ENCODE measurements at places on chromosomes 4 and X.
A peak's percentile ranks its signal among the peaks of the same experiment; 100 is the strongest.

GRCh38 chr4:102517753-102518152 lies 16.6 kb downstream of the NFKB1 start:
- DNase-seq, result no peak

DNA sequence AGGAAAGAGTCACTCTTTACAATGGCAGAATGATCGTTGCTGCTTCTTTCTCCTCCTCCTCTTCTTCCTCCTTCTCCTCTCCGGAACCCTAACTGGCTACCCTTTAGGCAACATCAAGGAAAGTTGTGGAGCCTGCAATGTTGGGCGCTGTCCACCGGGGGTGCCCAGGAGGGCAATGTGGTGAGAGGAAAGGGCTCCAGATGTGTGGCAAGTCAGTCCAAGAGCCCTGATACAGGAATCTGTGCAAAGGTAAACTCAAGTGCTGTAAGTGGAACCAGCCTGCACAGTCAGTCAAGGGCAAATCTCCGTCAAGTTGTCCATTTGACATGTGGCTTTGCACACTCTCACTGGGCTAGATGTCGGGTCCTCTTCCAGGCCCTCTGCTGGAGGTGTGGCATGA lies 2.8 kb downstream of the RTL5 start:
- DNase-seq, result peak; percentile 66

DNA sequence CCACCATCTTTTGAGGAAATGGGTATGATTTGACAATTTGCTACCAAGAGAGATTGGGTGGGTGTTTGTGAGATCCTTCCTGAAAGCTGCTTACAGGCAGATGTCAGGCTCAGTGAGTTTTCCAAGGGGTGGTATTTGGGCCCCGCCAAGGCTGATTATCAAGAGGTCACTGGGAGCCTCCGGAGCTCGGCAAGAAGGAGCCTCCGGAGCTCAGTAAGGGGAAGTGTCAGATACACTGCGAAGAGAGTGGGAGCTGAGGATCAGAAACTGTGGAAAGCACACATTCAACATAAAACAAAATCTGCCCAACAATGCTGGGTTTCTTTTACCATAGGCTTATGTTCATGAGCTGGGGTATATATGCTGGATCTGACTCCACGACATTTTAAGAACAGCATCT lies 714 bp downstream of the RTL3 start:
- no peak for DNase-seq

- no peak for DNase-seq
Observed at GRCh38 chr4:39365360-39365759, 802 bp downstream of the RFC1 start.

DNA sequence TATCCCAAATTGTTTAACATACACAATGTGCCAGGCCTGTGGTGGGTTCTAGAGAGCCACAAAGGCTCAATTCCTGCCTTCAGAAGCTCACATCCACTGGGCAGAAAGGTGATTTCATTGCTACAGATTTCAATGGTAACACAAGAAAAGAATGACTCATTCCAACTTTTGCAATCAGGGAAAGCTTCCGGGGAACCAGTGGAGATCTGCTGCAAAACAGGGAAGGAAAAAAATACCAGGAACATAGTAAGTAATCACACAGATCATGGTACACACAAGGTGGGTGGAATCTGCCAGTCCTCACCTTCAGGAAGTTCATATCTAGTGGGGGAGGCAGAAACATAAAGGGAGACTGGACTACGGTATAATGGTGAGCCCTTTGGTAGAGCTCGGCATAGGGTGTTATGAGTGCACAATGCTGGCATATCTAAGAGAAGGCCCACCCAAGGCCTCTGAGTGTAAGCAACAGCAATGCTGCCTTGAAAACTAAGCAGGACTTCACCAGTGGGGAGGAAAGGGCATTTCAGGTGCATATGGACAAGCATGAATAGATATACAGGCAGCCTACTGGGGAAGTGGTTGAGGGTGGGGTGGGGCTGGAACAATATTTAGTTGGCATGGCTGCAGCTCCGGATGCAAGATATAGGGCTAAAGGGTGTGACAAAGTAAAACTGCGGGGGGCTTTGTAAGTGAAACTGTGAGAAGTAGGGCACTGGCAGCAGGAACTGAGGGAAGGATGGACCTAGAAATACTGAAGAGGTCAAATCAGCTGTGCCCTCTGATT lies 24.2 kb downstream of the GPRIN3 start:
- DNase-seq, result peak; percentile 77

GRCh38 chr4:4631150-4631549 lies 89.3 kb upstream of the STX18 start:
- DNase-seq, result no peak

DNA sequence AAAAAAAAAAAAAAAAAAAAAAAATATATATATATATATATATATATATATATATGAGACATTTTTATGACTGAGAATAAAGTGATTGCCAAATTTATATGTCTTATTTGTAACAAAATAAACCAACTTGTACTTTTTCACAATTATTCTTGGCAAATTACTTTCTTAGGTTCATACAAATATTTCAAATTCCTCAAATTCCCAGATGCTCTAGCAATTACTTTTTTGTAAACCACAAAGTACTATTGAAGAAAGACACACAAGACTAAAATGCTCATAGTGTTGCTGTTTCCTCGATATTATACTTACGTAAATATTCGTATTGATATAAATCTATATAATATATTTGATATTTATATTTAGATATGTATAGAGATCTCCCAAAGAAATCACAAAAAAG lies 390.0 kb downstream of the FAT4 start:
- DNase-seq, result no peak

- DNase-seq, result no peak
Observed at GRCh38 chr4:128481752-128482480, 194.3 kb upstream of the PGRMC2 start.

GRCh38 chr4:85113706-85114105 lies 147.2 kb upstream of the WDFY3 start:
- DNase-seq, result no peak

DNA sequence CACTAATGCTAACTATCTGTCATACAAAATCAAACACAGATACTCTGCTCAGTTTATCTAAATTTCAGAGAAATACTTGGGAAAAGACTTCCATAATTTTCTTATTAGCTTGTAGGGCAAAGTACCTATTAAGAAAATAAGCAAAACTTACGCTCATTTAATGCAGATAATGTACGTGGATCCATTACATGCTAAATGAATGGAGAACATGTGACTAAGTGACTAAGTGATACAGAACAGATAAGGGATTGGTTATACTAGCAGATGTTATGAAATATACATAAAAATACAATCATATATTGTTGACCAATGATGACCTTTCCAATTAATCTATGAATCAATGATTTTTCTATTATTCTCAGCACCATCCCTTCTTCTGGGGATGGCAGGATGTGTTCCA lies 25.7 kb downstream of the EREG start:
- no peak for DNase-seq

GRCh38 chr4:105189855-105190650 lies 43.4 kb downstream of the TET2 start:
- no peak for DNase-seq

GRCh38 chr4:18813055-18813454 lies 791.5 kb upstream of the LCORL start:
- DNase-seq, result no peak

- no peak for DNase-seq
Observed at GRCh38 chrX:74536832-74537371, 77.5 kb downstream of the RLIM start.

- DNase-seq, result no peak
Observed at GRCh38 chr4:79689740-79690139, 281.7 kb upstream of the GK2 start.

DNA sequence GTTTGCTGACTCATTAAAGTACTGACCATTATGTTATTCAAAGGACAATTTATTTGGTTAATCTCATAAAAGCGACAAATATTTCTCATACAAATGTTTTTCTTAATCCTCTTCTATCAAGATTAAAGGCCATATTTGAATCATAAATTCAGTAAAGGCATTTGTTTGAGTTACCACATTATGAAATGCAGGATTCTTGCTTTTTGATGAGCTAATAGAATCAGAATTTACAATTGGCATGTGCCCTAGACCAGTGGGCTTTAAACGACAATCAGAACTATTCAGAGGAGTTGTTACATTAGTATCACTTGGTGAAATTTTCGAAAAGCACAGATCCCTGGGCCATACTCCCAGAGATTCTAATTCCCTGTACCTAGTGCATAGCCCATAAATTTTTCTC lies 55.3 kb downstream of the KLHL4 start:
- DNase-seq, result no peak

GRCh38 chr4:37794056-37794455 lies 32.4 kb upstream of the PGM2 start:
- no peak for DNase-seq

DNA sequence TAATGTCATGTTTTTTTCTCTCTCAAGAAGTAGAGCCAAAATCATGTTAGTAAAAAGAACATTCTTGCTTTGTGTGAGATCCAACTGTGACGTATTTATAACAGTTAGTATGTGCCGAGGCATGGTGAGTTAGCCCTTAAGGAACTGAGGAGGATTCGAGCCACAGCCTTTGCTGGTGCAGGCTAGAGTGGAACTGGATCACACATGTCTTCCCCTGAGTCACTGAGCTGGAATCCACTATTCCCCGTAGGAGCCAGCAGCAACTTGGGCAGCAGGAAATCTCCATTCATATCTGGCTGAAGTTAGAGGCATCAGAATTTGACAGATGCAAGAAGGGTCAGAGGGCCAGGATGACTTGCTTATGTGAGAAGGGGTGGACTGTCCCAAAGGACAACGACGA lies 144.6 kb upstream of the KIT start:
- DNase-seq, result no peak

DNA sequence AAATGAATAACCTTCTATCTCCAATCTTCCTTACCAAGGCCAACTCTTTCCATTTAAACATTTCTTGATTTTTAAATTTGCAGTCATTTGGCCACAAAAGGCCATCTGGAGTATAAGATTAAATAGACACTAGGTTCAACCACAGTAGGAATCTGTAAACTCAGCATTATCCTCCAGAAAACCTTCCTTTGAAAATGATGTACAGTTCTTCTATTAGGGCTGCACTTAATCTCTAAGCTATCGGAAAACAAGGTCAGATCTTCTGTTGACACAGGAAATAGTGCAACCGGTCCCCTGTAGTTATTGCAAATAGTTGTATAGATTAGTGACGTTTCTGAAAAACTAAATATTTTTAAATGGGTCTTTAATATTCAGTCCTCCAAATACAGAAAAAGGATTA lies 359.0 kb upstream of the ATOH1 start:
- no peak for DNase-seq

DNA sequence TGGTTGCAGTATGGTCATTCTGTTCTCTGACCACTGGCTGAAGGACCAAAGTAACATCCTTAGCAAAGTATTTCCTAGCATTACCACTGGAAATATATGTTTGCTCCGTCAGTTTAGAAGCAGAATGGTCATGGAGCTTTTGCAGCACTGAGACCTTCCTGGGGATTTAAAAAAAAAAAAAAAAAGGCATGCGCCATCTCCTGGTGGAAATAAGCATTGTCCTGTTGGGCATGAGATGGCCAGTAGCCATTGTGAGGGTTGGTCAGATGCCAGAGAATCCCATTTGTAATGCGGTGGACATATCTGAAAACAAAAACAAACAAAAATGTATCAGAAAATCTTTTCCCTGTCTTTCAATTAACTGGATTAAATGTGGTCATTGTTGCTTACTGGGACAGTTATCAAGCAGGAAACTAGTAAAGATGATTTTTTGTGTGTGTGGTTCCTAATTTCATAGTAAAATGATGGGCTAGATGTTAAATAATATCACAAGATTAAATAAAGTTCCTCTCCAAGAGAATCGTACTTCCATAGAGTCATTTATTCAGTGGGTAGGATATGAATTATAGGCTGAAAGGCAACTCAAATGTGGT lies 139.6 kb downstream of the SOWAHB start:
- no peak for DNase-seq

GRCh38 chr4:157048248-157048647 lies 27.7 kb upstream of the GLRB start:
- no peak for DNase-seq

DNA sequence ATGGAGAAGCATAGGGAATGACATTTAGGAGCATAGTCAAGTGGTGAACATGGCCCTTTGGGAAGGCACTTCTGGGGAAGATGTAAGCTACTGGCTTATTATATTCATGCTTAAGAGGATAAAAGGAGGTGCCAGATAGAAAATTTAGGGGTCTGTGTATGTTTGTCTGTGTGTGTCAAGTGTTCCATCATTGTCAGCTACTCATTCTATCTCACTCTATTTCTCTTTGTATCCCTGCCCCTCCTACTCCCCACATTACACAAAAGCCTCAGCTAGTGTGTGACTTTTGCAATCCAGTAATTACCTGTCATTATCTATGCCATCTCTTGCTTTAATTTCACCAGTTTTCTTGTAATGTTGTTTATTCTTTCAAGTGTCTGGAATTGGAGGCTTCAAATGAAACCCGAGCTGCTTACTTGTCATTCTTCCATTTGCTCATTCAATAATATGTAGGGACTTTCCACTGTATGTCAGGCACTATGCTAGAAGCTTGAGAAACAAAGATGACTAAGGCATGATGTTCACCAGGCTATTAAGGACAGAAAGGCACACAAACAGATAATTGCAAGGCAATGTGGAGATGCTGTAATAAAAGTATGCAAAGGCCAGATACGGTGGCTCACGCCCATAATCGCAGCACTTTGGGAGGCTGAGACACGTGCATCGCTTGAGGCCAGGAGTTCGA lies 229.8 kb upstream of the TEX13C start:
- no peak for DNase-seq

DNA sequence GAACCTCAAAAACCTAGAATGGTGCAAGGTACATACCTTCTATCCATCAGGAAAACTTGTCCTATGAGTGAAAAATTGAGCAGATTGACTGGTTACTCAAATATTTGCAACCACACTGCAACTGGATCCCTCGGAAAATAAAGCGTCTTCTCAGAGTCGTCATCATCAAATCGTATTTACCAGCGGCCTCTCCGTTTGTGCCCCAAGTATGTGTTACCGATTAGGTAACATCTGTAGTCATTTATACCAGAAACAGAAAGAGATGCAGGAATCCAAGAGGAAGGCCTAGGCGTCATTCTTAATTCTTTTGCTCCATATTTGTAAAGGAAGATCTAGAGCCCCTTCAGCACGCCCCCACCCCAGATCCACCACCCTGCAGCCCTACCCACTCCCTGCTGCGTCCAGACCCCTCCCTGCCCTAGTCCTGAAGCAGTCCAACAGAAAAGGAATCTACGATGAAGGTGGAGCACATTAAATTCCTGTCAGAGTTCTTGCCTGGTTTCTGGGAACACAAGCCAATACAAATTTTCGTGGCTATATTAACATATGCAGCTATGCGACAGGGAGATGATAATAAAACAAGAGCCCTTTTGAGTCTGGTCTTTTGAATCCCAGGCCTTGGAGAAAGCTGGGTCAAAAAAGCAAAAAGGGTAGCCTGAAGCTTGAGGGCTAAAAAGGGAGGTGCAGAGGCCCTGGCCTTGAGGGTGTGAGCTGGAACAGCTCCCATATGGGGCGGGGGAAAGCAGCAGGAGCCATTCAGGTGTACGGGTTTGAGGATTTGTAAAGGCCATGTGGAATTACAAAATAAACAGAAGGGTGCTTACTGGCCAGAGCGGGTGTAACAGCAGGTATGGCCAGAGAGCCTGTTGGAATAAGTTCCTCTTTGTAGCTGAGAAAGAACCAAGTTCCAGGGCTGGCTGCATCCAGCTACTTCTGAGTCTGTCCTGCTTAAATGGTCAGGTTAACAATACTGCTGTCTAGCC lies 77.0 kb downstream of the ZNF827 start:
- no peak for DNase-seq

- DNase-seq, result no peak
Observed at GRCh38 chr4:177558995-177559394, 116.8 kb upstream of the AGA start.
